Adipocyte (in vitro differentiated cells): ENCODE measurements at places on chromosomes 12 and 14.

GRCh38 chr12:100652488-100652887 is 79.0 kb downstream of the GAS2L3 start:
- no peak for DNase-seq

- DNase-seq = no peak
Measured at GRCh38 chr12:51702587-51702986, 111.6 kb downstream of the SCN8A start.

- peak; percentile 60 for DNase-seq
Measured at GRCh38 chr12:74412606-74413230, 124.9 kb upstream of the ATXN7L3B start.

GRCh38 chr14:55832122-55832911 is 252.3 kb downstream of the KTN1 start:
- DNase-seq = peak; percentile 37
